ENCODE measurements at places on chromosomes 6 and 20. TPM values are rescaled to one million over a fixed set of nuclear protein-coding genes. Genes with fewer than 3 reads are reported as not detected.

Gene MUCL3
- polyA plus RNA-seq = 0.45 TPM

Gene VSX1
- polyA plus RNA-seq = 0.38 TPM

Gene PPP1R14C
- 11.1 TPM for polyA plus RNA-seq

Gene ADIG
- polyA plus RNA-seq = 53.3 TPM

- no peak for DNase-seq
Measured at GRCh38 chr6:47355496-47355895, 45.8 kb upstream of the TNFRSF21 start.

DNA sequence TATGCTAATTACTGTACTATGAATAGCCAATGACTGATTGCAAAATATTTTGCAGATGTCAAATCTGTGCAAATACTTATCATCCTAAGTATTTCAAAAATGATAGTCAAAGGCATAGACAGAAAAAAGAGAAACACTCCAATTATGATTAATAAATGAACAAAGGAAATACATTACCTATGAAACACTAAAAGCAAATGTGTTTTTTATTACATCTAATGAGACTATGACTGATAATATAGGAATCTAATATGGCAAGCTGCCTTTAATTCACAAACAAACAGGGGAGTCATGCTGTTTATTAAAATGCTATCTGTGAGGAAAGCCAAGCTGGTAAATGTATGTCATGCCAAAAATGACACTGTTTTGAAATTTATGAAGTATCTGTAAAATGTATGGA, 713.2 kb upstream of the NRSN1 start:
- DNase-seq = no peak

GRCh38 chr20:1912053-1912452, 16.8 kb downstream of the SIRPA start:
- no peak for DNase-seq

DNA sequence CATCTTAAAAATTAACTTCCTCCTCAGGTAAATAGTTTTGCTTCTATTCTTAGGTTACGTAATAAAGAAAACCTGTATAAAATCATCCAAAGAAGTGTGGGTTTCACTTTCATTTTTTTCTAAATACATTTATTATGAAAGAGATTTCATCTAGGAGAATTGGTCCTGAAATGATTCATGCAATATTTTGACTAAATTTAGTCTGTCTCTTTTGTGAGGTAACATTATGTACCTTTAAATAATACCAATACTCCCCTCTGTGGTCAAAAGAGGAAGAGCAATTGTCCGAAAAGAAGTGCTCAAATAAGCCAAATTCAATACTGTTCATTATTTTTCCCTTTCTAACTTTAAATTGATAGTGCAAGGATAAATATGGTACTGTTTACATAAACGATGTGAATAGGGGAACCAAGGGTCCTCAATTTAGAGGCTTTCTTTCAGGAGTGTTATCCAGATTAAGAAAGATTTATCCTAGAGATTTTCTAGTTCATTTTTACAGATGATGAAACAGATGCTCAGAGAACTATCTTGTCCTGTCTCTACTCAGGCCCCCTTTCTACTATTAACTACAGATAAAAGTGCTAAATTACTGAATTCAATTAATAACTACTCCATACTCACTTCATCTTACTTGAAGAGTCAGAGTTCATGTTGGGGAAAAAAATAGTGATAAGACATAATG, 26.2 kb downstream of the CYP39A1 start:
- no peak for DNase-seq

GRCh38 chr6:35151466-35151865, 10.3 kb upstream of the TCP11 start:
- no peak for DNase-seq

GRCh38 chr6:39391182-39391581, 68.7 kb upstream of the KCNK16 start:
- no peak for DNase-seq

All from testis (tissue), 5 donors.